Fibroblast of skin of left biceps (primary cell): ENCODE measurements at places on chromosomes 16 and 17.

- DNase-seq = no peak
These were observed 166.1 kb downstream of the PRKCA start for GRCh38 chr17:66468241-66469087.

DNA sequence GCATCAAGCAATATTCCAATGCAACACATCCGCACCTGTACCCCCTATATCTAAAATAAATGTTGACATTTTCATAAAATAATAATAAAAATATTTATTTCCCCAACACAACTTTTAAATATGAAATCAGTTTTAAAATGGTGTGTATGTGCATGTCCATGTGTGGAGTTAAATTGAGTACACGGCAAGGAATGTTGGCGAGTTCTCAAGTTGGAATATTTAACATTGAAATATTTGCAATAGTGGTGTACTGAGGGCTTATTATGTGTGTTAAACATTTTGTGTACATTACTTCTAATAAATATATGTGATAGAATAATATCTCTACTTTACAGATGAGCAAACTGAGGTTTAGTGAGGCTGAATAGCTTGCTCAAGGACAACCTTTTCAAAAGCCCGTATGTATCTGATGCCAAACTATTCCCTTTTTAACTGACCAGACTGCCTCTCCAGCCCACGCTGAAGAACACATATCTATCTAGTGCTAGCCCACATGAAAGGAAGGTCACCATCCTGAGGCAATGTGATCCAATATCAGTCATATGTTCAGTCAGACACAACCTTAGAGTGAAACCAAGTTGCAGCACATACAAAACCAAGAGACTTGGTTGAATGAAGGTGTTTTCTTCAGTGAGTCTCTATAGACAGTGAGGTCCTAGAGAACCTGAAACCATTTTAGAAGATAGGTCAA is 192.2 kb upstream of the CDH11 start:
- DNase-seq = no peak

- no peak for DNase-seq
These were observed 65.3 kb upstream of the CNEP1R1 start for GRCh38 chr16:49959552-49960277.

- DNase-seq = no peak
These were observed 1.3 kb upstream of the ZACN start for GRCh38 chr17:76077584-76078110.

- no peak for DNase-seq
These were observed 81.3 kb upstream of the SOX9 start for GRCh38 chr17:72039490-72039889.

GRCh38 chr17:16479264-16479663 is 12.7 kb downstream of the LRRC75A start:
- no peak for DNase-seq

DNA sequence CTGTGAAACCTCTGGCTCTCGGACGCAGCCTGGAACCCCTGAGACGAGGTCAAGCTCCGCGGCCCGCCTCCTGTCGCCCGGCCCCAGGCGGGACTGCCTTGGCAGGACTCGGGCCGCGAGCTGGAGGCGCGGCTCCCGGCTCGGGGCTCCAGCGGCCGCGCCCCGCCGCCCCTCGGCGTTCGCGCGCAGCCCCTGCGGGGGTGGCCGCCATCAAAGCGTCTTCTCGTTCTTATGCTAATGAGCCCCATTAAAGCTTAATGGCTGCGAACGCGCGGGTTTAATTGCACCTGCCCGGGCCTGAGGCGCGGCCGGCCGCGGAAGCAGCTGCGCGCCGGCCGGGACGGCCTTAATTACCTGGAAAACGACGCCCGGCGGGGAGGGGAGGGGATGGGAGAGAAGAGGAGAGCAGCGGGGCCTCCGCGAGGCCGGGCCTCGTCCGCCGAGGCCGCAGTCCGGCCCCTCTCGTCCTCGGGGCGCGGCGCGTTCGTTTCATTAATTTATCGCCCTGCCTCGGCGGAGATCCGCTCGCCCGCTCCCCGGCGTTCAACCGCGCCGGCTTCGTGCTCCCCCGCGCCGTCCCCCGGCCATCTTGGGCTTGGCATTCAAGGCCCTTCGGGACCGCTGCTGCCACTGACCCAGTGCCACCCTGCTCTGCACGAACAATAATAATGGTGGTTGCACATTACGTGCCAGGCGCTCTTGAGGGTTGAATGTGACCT is 19.2 kb downstream of the RAI1 start:
- no peak for DNase-seq
